ENCODE measurements at places on chromosomes 7 and 10.

DNA sequence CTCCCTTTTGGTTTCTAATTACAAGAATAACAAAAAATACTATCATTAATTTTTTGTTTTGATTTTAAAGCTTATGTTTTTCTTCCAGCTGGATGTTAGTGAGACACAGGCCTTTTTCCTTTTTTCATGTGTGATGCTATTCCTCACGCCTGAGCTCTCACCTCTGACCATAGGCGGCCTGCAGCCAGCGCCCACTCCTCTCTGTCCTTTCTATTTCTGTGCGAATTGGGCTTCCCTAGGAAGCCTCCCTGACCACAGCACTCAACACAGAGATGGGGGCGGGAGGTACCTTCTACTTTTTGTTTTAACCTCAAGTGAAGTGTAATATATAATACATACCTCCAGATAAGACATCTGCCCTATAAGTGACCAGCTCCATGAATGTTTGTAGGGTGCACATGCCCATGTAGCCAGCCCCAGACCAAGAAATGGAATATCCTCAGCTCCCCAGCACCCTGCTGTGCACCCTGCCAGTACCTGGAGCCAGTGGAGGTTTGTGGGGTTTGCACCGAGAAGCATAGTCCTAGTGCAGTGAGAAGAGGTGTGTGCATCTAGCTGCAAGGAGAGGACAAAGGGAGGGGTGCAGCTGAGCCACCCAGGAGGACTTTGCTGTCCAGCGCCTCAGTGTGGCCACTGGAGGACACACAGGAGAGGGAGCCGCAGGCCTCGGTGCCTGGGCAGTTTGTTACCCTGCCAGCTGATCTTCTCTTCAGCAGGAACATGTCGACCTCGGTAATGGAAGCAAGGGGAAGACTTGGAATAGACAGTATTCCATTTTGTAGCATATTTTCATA lies 38.5 kb downstream of the BNIP3 start:
- no peak for DNase-seq

GRCh38 chr10:114239117-114239993 lies at the start of gene VWA2:
Gene VWA2 (plus strand): TSS chr10:114239254. CDS start chr10:114248714, 9,460 bp downstream.
- DNase-seq = no peak

- no peak for DNase-seq
Observed at GRCh38 chr10:80443531-80443974, 10.6 kb upstream of the TSPAN14 start.

DNA sequence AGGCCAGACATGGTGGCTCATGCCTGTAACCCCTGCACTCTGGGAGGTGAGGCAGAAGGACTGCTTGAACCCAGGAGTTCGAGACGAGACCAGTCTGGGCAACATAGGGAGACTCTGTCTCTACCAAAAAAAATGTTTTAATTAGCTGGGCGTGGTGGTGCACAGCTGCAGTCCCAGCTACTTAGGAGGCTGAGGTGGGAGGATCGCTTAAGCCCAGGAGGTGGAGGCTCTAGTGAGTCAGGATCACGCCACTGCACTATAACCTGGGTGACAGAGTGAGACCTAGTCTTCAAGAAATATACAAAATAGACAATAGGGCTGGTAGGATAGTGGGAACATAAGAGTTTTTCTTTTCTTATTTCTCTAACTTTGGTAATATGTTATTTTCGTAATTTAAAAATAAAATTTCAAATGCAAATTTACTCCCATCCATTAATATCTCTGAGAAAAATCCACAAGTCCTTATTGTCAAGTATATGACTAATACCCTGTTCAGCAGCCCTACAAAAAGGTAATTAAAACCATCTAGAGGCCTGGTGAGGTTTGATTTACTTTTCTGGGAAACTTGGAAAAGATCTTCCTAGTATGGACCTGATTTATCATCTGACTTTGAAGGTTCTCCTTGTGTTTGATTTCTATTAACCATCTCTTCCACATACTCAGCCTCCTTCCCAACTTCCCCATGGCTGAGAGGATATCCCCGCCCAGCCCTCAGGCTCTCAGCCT lies 50.0 kb downstream of the CREB3L2 start:
- DNase-seq = no peak

- no peak for DNase-seq
Observed at GRCh38 chr7:4837803-4838625, 23.8 kb downstream of the PAPOLB start.

GRCh38 chr10:74589851-74590250 lies 236.5 kb upstream of the KAT6B start:
- no peak for DNase-seq
